ENCODE measurements at places on chromosomes 4 and X.
A peak's percentile ranks its signal among the peaks of the same experiment; 100 is the strongest.

- no peak for DNase-seq
Measured at GRCh38 chr4:68184923-68185322, 55.3 kb upstream of the TMPRSS11F start.

- DNase-seq: no peak
Measured at GRCh38 chrX:18149454-18149853, 71.2 kb downstream of the BEND2 start.

DNA sequence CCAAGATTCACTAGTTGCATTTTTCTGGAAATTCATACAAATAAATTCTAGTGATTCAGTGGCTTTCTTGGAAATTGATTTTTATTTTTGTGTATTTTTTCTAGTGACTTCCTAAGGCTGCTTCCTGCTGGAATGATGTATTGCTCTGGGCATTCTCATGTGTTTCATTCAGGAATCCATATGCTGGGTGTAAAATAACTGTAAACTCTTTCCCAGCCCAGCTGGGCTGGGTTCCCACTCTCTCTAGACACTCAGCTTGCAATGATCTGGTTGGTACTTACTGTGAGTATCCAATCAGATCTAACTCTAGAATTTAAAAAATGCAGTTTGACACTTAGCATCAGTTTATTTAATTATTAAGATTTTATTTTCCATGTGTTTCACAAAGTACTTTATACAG lies 882.2 kb downstream of the STIM2 start:
- no peak for DNase-seq

GRCh38 chr4:6105311-6105911 lies 87.2 kb upstream of the C4orf50 start:
- no peak for DNase-seq

GRCh38 chr4:48085821-48086589 lies 48.0 kb downstream of the TXK start:
- DNase-seq: no peak

DNA sequence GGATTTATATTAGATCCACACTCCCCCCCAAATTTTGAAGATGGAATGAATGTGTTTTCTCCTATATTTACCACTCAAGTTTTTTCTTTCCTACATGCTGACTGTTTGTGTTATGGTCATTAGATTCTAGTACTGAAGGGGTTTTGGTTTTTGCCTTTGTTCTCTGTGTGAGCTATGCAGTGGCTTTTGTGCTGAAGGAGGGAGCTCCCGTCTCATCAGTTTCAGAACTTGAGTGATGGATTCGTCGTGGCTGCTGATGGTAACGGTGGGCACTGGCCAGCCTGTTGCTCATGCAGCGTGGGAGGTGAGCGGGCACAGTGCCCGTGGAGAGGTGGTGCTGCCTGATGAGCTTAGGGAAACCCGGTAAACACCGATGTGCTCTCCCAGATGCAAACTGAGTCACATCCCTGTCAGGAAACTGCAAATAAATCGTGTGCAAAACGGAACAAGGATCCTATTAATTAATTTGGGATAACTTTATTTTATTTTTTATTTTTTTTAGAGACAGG lies 101.5 kb downstream of the SORBS2 start:
- DNase-seq: no peak

GRCh38 chrX:140762061-140762460 lies 52.5 kb downstream of the LINC00632 start:
- peak; percentile 9 for DNase-seq

GRCh38 chrX:103446665-103447302 lies 70.4 kb downstream of the BEX3 start:
- peak; percentile 49 for DNase-seq

DNA sequence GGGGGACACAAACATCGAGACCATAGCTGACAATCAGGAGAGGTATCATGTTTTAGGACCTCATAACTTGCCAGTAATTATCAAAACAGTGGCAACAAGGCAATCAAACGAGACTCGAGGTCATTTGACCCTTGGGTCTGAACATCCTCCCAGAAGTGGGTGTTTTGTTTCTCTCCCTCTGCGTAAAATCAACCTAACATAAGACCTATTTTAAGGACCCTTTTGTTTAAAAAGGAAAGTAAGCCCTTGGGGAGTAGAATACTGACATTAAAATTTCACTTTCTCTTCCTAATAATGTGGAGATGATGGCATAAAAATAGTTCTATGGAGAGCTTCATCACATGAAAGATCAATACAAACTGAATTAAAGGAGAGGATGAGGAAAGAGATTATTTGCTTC lies 106.2 kb upstream of the PUDP start:
- DNase-seq: no peak

- no peak for DNase-seq
Measured at GRCh38 chr4:162610116-162610515, 446.3 kb upstream of the FSTL5 start.

- DNase-seq: no peak
Measured at GRCh38 chr4:86916392-86916791, 18.4 kb upstream of the AFF1 start.

DNA sequence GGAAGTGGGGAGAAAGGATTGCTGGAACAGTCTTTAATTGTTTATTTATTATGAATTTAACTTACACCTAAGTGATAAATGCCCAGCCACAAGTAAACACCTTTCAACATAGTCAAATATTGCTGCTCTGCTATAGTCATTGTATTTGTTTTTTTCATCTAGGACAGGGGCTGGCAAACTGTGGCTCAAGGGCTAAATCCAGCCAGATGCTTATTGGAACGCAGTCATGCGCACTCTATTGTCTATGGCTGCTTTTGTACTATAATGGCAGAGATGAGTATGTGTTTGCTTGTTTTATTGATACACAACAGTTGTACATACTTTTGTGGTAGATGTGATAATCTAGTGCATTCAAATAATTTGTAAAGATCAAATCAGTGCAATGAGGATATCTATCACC lies 95.3 kb downstream of the ZAR1 start:
- no peak for DNase-seq

GRCh38 chr4:41442810-41443209 lies 95.1 kb upstream of the LIMCH1 start:
- DNase-seq: no peak

GRCh38 chr4:52173470-52174045 lies 122.5 kb downstream of the SPATA18 start:
- DNase-seq: no peak

- no peak for DNase-seq
Measured at GRCh38 chrX:113289503-113289902, 448.9 kb upstream of the AMOT start.

DNA sequence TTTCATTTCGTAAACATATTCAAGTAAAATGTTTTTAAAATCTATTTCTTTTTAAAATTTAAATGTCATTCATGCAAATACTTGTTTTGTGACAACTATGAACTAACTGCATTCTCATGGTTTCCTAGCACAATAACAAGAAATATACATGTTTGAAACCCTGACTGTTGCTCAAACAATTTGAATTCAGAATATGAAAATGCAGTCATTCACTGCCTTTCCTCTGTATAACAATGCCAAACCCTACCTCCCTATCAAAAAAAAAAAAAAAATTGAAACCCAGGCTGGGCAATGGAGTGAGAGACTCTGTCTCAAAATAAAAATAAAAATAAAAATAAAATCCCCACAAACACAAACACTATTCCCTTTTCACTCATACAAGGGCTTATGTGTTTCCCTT lies 42.1 kb downstream of the MAB21L2 start:
- DNase-seq: no peak

DNA sequence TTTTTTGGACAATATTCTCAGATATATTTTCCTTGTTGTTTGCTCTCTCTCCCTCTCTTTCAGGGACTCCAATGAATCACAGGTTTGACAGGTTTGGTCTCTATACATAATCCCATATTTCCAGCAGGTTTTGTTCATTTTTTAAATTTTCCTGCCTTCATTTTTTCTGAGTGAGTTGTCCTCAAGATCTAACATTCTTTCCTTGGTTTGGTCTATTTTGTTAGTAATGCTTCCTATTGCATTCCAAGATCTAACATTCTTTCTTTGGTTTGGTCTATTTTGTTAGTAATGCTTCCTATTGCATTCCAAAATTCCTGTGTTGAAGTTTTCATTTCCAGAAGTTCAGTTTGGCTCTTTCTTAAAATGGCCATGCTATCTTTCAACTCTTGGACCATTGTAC lies 45.3 kb upstream of the ZMAT1 start:
- no peak for DNase-seq

DNA sequence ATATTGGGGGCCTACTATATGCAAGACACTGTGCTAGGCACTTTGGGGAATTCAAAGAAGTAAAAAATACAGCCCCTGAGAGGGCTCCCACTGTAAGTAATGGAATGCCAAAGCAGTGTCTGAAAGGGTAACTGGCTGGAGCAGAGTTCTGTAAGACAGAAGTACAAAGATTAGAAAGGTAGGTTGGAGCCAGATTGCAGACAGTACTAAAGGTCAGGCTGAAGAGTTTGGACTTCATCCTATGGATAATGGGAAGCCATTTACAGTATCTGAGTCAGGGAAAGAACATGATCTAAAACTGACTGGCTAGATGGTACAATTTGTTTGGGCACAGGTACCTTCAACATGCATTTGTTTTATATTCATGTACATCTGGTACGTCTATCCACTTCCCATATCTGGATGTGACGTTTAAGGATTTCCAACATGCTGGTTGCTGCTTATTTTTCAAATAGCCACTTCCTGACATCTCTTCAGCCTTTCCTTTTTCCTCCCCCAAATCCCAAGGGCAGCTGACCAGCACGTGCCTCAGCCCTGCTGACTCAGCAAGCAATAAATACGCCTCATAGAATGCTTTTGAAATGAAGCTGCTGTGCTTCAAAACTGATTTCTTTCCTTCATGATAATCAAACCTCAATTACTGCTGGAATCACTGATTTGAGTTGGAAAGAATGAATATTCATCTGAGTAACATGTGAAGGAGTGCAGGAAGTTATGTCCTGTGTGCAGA lies 9.5 kb downstream of the ENOX2 start:
- DNase-seq: no peak

GRCh38 chr4:41106694-41107419 lies 107.5 kb downstream of the APBB2 start:
- DNase-seq: no peak

DNA sequence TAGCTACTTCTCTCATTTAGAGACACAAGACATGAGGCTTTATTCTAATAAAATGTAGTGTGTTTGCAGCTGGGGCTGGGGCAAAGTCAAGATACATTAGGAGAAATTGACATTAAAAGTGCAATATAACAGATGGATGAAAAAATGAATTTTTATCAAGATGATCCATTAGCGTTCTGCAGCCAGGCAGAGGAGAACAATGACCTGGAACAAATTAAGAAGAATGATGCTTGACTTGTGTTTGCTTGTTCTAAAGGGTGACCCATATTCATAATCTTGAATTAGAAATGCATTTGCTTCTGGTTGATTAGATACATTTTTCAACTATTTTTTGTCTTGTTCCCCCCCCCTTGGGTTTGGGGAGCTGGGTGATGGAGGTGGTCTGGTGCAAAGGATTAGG lies 439.5 kb upstream of the BOD1L1 start:
- DNase-seq: no peak

DNA sequence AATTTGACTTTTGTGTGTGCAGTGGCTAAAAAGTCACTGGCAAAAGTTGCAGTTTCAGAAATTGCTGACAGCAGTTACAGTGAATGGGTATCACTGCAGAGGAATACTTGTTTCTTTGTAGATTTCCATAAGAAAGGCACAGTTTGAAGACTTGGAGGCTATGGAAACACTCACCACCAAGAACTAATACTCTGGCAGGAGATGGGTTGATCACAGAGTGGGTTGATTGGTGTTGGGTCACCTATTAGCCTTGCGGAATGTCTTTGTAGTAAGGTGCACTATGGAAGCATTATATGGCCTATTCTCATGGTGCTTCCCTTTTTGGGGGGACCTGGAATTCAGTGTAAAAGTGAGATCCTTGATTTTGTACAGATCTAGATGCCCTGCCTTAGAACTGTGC lies 502.8 kb downstream of the CFAP47 start:
- DNase-seq: no peak

DNA sequence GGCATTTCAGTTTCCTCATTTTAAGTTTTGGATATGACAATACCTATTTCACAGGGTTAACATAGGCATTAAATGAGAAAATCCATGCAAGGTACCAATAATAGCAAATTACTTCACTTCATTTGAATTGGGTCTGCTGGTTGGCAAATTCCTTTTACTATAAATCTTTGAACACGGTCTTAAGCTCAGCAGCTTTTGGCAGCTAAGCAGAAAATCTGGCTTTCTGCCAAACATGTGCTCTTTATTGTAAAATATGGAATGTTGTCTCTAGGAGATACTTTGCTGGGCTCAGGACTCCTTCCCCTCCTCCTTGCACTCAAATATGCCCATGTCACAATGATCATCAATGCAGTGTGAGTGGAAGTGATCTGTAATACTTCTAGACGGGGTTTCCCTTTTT lies 16.8 kb upstream of the DMP1 start:
- no peak for DNase-seq

GRCh38 chr4:175048906-175049305 lies 130.7 kb downstream of the ADAM29 start:
- DNase-seq: no peak

DNA sequence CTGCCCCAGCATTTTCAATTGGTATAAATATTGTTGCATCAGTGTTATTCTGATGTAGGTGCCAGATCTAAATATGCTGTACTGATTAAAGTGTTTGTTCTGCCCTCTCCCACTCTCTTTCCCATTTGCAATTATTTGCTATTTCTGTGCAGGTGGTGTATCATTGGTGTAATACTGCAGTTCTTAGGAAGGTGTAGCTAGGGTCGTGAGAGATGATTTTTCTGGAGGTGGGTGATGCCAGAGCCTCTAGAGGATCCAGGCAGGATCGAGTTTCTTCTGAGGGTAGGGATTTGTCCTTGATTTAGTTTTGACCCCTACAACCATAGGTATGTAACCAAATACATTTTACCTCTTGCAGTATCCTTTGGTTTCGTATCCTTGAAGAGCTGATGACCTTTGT lies 1.9 kb downstream of the SMAD1 start:
- DNase-seq: no peak

- DNase-seq: no peak
Measured at GRCh38 chrX:4656419-4656818, 943.0 kb upstream of the PRKX start.

DNA sequence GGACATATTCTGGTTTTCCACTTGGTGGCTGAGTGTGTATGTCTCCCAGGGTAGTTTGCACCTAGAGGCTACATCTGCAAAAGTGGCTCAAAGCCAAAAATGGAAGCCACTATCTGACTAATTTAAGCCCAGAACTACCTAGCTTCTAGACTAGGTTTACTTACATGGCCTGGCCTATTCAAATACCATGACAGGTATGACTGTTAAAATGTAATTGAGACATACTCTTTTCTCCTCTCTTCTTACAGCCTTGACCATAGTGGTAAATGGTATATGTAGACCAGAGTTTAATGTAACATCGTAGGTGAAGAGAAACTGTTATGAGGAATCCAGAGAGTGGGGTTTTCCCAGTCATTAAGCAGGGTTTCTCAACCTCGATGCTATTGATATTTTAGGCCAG lies 2.6 kb upstream of the TRPC5 start:
- no peak for DNase-seq

GRCh38 chrX:6810776-6811175 lies 275.9 kb upstream of the VCX3A start:
- DNase-seq: no peak

- DNase-seq: no peak
Measured at GRCh38 chr4:105622269-105622668, 69.8 kb downstream of the ARHGEF38 start.

Measured in Caco-2 (cell line).